ENCODE measurements at places on chromosomes 2 and 18.

DNA sequence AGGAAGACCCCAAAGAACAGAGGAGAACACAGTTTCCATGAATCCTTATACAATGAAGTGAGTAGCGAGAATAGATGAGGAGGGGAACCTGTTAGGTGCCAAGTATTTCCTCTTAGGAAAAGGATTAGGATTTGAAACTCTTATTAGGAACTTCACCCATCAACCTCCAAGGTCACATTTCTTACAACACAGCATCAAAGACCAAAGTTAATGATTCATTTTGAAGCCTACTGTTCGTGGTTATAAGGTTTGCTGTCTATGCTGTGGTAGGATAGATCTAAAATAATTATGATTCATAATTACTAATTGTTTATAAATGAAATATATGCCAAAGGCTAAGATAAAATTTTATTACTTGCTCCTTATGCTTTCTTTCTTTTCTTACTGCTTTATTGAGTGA, 6.1 kb downstream of the CFAP221 start:
- DNase-seq, result no peak

DNA sequence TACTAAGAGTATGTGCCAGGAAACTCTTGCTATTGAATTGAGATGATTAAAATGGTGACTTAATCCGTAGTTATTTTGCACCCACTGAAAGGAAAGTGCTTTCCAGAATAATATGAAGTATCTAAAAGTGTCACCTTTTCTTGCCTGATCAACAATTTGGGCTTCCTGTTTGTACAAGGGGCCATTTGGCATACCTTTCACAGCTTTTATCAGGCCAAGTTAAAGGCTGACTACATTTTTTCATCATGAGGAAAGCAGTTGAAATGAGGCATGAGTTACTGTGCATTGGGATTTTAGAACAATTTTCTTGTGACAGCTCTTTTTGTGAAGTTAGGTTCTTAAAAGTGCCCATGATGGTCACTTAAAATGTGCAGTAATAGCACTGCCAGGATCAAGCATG, 11.2 kb downstream of the TSN start:
- DNase-seq, result no peak

DNA sequence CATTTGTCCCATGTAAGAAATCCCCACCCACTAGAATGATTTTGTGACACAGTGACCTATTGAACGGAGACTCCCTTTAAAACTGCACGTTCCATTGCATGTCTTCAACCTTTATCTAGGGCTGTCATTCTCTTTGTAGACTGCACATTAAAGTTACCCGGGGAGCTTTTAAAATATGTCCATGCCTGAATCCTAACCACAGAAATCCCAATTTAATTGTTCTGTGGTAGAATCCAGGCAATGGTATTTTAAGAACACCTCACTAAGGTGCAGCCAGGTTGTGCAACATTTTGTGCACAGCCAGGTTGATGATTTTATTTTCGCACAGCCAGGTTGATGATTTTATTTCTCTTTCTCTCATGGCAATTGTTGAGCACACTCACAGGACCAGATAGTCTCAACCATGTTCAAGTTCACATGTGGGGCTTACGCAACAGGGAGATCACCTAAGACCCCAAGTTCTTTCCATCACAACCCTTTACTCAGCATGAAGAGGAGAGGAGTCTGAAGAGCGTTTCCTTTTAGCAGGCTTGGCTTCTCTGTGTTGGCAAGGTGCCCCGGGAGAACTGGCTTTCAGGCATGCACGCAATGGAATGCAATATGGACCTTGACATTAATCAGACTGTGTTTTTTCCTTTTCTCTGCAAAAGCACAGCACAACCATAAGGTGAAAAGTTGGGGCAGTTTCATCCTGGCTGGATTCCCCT, 467.3 kb upstream of the ETAA1 start:
- peak; percentile 80 for DNase-seq

- DNase-seq, result no peak
Measured at GRCh38 chr2:19348692-19349091, 9.7 kb downstream of the OSR1 start.

- no peak for DNase-seq
Measured at GRCh38 chr2:234355808-234356365, 141.0 kb downstream of the ARL4C start.
